GM12878 (cell line): ENCODE measurements at places on chromosomes 5 and 9.

DNA sequence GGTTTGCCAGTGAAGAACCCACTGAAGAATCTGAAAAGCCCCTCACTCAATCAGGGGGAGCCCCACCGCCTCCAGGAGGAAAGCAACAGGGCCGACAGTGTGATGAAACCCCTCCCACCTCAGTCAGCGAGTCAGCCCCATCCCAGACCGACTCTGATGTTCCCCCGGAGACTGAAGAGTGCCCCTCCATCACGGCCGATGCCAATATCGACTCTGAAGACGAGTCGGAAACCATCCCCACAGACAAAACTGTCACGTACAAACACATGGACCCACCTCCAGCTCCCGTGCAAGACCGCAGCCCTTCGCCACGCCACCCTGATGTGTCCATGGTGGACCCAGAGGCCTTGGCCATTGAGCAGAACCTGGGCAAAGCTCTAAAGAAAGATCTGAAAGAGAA lies 92.4 kb downstream of the MAP1B start:
- no peak for DNase-seq

- no peak for DNase-seq
Observed at GRCh38 chr9:86186696-86187095, 72.8 kb downstream of the C9orf153 start.

DNA sequence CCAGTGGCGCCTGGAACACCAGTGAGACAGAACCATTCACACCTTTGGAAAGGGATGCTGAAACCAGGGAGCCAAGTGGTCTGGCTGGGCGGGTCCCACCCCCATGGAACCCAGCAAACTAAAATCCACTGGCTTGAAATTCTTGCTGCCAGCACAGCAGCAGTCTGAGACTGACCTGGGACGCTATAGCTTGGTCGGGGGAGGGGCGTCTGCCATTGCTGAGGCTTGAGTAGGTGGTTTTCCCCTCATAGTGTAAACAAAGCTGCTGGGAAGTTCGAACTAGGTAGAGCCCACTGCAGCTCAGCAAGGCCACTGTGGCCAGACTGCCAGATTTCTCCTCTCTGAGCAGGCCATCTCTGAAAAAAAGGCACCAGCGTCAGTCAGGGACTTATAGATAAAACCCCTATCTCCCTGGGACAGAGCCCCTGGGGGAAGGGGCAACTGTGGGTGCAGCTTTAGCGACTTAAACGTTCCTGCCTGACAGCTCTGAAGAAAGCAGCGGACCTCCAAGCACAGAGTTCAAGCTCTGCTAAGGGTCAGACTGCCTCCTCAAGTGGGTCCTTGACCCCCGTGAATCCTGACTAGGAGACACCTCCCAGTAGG lies 42.0 kb upstream of the FKTN start:
- no peak for DNase-seq

DNA sequence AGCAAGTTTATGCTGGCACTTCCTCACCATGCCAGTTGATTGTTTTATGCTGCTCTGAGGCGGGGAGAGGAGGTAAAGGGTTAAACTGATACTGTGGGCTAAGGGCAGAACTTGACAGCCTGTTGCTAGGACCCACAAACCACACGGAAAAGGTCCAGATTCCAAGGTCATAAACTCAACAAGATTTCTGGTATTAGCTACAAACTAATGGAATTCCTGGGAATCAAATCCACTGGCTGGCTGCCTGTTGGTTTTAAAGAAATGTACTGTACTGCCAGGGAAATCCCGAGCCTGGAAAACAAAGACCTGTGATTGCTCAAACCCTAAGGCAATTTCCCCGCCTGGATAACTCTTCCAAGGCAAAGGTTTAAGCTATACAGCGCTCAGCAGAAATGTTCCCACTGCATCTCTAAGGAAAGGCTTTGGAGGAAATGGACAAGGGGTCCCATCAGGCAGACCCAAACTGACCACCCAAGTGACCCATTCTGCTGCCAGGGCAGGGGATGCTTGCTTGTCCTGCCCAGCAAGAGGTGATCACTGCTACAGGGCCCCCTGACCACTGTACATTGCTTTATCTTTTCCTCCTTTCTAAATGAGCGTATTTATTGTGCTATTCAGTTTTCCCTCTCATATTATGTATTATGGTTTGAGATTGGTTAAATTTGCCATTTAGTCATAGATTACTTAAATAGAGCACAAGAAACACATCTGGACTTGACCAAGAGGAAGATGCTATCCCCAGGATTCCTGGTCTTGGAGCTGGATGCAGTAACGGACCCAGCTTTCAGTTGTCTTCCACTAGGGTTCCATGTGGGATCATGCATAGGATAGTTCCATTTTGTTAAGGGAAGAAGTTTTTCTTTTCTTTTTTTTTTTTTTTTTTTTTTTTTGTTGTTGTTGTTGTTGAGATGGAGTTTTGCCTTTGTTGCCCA lies 124.3 kb downstream of the SUSD1 start:
- no peak for DNase-seq

DNA sequence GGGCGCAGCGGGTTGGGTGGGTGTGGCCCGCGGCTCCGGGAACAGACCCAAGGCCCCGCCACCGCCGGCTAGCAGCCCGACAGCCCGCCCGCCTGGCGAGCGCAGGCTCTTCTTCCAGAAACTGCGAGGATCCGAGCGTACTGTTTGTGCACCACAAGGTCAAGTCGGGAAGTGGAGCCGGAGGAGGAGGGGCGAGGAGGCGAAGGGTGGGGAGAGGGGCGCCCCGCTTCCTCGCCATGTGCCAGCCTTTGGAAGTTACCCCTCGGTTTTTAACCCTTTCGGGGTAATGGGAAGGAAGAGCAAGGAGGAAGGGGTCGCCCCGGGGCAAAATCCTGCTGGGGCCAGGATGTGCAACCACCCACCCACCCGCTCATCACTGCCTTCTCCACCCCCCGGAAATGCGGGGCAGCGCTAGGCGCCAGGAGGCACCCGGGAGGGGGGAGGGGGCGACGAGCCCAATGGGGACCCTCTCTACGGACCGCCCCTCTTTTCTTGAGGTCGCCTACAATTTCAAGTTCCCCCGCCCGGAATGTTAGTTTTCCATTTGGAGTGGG lies 1.1 kb upstream of the JADE2 start:
- no peak for DNase-seq

DNA sequence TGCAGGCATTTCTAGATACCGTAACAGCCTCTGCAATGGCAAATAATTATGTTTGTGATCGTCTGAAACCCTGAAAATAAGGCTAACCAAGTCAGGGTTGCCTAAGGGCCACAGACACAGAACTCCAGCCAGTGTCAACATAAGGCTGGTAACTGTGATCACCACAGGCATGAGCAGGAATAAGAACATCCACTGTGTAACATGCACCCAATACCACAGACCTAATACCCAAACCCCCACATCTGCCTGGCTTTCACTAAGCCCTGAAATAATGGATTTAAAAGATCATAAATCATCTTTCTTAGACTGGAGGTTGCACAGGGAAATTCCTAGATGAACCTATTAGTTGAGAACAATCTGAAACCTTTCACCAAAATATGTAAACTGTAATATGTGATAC lies 394.5 kb downstream of the NFIB start:
- no peak for DNase-seq
